ENCODE measurements at places on chromosomes 1 and 21. TPM values are rescaled to one million over a fixed set of nuclear protein-coding genes. Genes with fewer than 3 reads are reported as not detected.

DNA sequence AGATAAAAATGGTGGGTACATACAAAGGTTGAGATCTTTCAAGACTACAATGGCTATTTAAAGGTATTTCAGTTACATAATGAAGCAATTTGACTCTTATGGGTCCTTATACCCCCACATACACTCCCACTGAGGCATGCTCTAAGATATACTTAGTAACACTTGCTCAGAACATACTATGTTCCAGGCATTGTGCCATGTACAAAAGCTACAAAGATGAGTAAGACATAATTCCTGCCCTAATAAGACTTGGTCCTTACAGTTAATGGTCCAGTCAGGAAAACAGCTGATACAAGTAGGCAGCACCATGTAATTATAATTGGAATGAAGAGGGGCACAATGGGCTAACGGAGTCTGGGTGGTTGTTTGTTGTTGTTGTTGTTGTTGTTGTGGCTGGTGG is 166.7 kb upstream of the BEND5 start:
- no peak for DNase-seq

DNA sequence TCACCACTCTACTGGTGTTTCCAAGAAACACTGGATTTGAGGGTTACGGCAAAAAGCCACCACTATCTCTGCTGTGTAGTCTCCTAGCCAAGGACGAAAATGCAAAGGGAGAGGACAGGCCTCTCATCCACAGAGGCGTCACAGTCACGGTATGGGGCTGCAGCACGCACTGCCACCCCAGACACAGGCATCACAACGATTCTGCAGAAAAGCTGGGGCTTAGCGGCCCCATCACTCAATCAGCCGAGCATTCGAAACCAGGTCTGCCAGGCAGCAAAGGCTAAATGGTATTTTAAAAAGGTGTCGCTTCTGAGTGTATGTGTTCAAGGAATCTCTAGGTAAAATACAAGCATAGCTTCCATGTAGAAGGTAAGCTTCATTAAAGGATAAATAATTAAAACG is 1.4 kb downstream of the RIPK4 start:
- no peak for DNase-seq

DNA sequence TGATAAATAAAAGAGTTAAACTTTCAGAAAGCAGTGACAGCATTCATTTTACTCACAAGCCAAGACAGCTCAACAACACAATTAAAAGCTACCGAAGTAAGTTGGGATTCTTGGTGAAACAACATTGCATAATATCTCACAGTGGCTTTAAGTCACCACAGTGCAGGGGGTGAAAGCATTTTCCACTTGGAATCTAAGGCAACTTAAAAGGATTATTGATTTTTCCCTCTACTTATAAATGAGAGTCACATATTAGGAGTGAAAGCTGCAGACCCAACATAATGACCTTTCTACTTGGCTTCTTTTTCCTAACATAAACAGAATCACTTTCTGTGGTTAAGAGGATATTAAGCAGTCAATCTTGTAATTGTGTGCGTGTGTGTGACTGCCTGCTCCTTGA is 536.6 kb upstream of the CXADR start:
- DNase-seq, result no peak

- no peak for DNase-seq
Observed at GRCh38 chr21:36155603-36156338, 853 bp upstream of the DOP1B start.

Gene PCP4L1
- total RNA-seq, result 1.8 TPM

Measured in thoracic aorta (tissue), 2 donors.